ENCODE measurements at places on chromosomes 3 and 15. TPM values are rescaled to one million over a fixed set of nuclear protein-coding genes. Genes with fewer than 3 reads are reported as not detected.

The DLL4 gene
- 1.8 TPM for total RNA-seq

The DUT gene
- total RNA-seq, result 113 TPM

The LRRC2 gene
- total RNA-seq, result not detected

The BTLA gene
- total RNA-seq, result not detected

The COLQ gene
- 0.29 TPM for total RNA-seq

The SLC28A1 gene
- 0.03 TPM for total RNA-seq

The ZBTB47 gene
- total RNA-seq, result 6.0 TPM
